ENCODE measurements at places on chromosomes 6 and 20.

DNA sequence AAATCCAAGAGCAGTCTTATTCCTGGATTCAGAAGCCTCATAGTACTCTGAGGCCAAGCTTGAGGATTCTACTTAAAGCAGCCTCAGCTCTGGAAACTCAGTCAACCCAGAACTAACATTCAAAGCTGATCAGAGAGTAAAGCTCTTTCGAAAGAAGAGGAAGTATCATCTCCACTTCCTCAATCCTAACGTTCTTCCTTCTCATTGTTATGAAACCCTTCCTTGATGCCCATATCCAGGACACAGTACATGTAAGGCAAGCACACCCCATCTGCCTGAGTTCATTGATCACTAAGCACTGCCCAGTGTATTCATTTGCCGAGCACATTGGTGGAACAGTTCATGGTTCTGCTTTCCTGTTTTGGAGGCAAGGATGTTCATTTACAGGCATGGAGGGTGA is at the start of gene IPCEF1:
Gene IPCEF1, minus strand, starts transcription at position 114 of the 400 bp plus-strand sequence. CDS start 90,856 bp downstream, outside the sequence.
- DNase-seq, result no peak

DNA sequence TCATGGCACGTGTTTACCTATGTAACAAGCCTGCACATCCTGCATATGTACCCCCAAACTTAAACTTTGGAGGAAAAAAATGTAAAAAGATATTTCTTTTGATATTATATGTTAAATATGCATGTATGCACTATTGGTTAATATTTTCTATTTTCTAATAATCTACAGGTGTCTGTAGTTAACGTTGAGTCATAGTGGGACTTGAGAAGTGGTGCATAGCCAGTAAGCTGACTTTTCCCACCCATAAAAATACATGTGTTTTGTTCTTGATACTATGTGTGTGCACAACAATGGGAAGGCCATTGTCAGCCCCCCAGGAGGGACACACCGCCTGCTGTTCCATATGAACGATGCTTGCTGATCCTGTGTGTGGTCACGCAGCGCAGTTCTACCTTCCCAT is 49.1 kb downstream of the FAM120B start:
- DNase-seq, result no peak

DNA sequence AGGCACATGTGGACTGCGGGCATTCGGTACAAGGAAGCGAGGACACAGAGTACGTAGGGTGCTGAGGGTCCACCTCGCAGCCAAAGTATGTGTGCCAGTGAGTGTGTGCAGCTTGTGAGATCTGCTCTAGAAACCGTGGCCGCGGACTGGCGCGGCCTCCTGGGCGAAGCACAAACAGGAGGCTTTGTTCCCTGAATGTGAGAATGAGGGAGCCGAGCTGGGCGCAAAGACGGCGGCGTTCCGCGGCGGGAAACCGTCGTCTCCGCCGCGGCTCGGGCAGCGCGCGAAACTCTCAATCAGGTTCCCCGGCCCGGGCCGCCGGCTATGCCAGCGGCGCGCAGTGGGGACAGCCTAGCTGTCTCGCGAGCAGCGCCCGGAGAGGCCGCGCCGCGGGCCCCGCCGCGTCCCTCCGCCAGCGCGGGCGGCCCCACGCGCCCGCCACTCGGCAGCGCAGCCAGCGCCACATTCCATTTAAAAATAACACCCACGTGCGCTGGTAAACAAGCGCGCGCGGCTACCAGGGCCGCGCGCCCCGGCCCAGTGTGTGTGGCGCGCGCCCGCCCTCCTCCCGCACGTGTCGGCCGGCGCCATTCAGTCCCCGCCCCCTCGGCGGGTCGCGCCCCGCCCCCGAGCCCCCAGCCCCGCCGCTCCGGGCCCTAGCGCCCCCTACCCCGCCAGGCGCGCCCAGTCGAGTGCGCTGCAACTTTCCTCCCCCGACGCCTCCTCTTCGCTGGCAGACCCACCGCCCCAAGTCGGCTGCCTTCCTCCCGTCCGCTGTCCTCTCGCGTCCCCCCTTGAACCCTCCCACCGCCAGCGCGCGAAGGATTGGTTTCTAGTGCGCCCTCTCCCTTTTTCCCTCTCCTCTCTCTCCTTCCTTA is 3.0 kb upstream of the FOXO3 start:
- peak; percentile 98 for DNase-seq

DNA sequence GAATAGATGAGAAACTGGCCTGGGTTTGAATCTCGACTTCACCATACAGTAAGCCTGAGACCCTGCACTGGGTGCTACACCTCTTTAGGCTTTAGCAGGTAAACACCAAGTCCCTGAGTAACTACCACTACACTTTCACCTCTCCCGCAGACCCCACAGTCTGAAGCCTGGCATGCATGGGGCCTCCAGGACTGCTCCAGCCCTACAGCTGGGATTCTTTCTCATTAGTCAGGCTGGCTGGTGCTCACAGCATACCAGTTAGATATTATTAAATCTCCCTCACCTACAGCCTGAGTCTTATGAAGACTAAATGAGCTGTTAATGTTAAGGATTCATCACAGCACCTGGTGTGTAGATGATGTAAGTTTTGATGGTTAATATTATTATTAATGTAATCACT is 388.7 kb downstream of the ARHGAP18 start:
- DNase-seq, result no peak

- DNase-seq, result no peak
These were observed 257.4 kb downstream of the MAFB start for GRCh38 chr20:40431611-40432010.

GRCh38 chr6:105578179-105578707 is 175.4 kb upstream of the PREP start:
- no peak for DNase-seq

DNA sequence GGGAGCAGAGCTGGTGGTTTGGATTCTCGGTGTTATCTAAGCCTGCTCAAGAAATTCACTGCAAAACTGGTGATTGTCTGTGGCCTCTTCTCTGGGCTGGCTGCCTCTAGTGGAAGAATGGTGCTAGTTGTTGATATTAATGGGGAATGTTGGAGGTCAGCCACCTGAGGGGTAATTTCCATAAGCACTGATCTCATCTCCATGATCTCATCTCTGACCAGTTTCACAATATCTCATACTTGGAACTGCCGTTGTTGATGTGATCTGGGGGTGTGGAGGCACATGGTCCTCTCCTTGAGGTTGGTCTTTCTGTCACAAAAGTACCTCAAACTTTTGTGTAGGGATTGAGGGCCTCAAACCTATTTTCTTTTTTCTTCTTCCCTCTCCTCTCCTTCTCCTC is 102.6 kb downstream of the CD109 start:
- no peak for DNase-seq

GRCh38 chr6:130779658-130780033 is 47.6 kb upstream of the SMLR1 start:
- no peak for DNase-seq

Measured in NCI-H69 (cell line).